Aorta (tissue), 5 donors: ENCODE measurements at places on chromosomes 2 and 18. TPM values are rescaled to one million over a fixed set of nuclear protein-coding genes. Genes with fewer than 3 reads are reported as not detected.

DNA sequence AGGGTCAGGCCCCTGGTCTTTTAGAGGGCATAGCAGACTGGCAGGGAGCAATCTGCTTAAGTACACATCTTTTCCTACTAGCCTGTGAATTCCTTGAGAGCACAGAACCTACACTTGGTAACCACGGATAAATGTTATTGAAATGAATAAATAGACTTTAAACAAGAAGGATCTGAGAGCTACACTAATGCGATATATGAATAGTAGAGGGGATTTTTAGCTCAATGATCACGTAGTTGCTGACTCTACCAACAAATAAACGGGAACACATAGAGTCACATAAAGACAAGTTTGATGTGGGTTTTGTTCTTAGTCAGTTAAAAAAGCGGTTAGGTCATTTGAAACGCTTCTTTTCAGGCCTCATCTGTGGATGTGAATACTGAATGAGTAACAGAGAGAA is 290.3 kb upstream of the CCDC68 start:
- no peak for DNase-seq

DNA sequence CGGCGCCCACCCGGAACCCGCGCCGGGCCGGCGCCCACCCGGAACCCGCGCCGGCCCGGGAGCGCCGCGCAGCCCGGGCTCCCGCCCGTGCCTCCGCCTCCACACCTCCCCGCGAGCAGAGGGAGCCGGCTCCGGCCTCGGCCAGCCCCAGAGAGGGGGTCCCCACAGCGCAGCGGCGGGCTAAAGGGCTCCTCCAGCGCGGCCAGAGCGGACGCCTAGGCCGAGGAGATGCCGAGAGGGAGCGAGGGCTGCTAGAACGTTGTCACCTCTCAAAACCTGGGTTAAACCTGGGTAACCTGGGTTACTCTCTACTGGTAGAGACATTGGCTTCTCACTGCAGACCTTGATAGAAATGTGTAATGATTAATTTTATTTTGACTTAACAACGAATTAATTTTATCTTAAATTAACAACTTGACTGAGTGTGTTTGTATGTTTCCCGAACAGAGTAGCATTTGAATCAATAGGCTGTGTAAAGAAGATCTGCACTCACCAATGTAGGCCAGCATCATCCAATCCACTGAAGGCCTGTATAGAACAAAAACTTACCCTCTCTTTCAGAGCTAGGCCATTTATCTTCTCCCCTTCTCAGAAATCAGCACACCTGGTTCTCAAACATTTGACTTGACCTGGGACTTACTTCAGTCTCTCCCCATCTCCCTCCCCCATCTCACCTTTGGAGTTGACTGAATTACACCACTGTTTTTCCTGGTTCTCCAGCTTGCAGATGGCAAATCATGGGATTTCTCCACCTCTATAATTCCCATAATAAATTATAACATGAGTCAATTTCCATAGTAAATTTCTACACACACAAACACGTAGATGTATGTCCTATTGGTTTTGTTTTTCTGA is 242.7 kb downstream of the ASXL3 start:
- DNase-seq: no peak

DNA sequence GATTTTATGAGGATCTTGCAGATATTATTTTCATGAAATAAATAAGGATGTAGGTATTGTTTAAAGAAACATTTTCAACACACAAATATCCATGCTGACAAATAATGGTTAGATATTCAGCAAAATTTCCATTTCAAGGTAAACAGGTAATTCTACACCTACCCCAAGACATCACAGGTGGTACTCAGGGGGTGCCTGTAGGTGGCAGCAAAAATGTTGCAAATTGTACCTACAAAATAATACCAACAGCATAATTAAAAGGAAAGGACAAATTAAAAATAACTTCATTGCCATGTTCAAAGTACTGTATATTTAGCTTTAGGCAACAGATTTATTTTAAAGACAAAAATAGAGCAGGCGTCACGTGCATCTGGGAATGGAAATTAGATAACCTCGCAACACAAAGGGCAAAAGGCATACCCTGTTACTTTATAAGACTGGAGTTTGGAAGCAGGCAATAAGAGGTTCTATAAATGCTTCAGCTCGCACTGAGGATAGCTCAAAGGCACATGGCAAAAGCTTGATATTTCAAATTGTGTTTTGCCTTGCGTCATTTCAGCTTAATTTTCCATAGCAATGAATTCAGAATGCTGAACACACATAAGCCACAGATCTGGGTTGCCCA is 630.5 kb downstream of the TDRD15 start:
- no peak for DNase-seq

GRCh38 chr2:164538240-164538866 is 82.9 kb downstream of the GRB14 start:
- no peak for DNase-seq

GRCh38 chr2:107809835-107810234 is 16.9 kb upstream of the RGPD4 start:
- DNase-seq: no peak

GRCh38 chr18:7332452-7332851 is 101.6 kb downstream of the LRRC30 start:
- no peak for DNase-seq

Gene PRKAG3
- 1.0 TPM for total RNA-seq

Gene TLX2
- total RNA-seq: not detected

Gene MYCN
- total RNA-seq: 2.1 TPM

Gene GNLY
- 2.1 TPM for total RNA-seq

Gene SNED1
- 149 TPM for total RNA-seq

Gene TBR1
- not detected for total RNA-seq
